Hematopoietic multipotent progenitor cell (in vitro differentiated cells): ENCODE measurements at places on chromosomes 1 and 21.

GRCh38 chr1:2874207-2874606 is 72.7 kb upstream of the TTC34 start:
- DNase-seq, result no peak

DNA sequence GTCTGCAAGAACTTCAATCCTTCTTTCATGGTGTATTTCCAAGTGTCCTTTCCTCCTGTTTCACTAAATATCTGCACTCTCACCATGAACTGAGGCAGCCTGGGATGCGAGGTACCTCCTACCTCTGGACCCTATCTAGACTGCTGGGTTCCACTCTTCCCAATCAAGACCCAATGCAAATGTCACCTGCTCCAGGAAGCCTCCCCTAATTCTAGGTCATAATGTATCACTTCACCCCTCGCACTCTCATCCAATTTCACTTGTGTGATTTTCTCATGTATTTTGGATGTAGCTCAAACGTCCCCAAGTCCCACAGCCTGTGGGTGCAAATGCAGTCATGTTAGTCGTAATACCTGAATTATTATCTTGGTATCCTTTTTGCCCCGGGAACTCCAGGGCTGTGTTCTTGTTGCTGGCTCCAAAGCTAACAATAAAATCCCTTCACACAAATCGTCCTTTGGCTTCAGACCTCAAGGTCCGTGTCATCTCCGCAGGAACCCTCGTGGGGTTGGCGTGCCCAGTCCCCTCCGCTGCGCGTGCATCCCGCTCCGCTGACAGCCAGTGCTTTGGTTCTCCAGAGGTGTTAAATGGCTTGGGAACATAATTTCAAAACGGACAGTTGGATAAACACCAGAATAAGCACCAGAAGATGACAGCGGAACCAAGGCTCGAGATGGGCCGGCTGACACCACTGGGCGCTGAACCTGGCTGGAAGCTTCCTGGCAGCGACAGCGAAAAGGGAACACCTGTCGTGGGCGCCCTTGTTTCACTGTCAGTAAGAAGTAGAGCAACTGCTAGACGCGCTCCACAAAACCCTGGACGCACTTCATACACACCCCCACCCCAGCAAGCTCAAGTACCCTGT is 1.0 kb upstream of the BACH1 start:
- DNase-seq, result no peak

DNA sequence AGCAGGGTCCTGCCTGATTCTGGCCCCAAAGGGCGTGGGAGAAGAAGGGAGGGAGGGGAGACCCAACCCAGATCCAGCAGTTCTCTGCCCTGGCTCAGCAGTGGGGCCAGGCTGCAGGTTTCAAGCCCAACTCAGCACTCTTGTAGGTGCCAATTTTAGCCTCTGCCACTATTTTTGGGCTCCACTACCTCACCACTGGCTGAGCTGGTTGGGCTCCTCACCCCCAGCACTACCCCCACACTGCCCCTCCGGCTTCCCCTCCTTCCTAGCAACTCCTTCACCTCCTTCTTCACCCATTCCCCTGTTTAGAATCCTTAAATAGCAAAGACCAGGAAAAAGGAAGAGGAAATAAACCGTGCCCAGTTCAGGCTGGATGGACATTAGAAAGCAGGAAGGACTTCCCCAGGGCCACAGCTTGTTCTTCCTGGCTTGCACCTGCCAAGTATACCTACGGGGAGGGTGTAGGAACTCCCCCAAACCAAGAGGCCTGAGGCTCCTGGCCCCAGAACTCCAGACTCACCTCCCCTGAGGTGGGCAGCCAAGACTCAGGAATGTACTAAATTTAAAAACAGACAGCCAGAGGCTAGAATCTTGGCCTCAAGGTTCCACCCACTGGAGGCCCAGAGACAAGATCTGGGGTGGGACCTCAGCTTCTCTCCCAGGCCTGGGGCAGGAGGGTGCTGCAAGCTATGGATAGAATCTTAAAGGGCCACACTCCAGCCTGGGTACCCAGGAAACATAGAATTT is 1.4 kb upstream of the ARHGEF2 start:
- DNase-seq, result no peak

GRCh38 chr1:47814612-47815395 is 182.4 kb downstream of the TRABD2B start:
- no peak for DNase-seq

GRCh38 chr1:93613898-93614297 is 67.7 kb downstream of the BCAR3 start:
- no peak for DNase-seq

GRCh38 chr1:55131801-55132200 is 83.4 kb downstream of the USP24 start:
- no peak for DNase-seq

GRCh38 chr1:18090636-18091035 is 17.0 kb upstream of the IGSF21 start:
- no peak for DNase-seq

- DNase-seq, result no peak
These were observed at the start of gene HCRTR1 for GRCh38 chr1:31617218-31617915. TSS of gene HCRTR1 (plus strand) at chr1:31617689. CDS start at chr1:31619193, 1,504 bp downstream.

GRCh38 chr1:29256979-29257804 is 20.9 kb downstream of the PTPRU start:
- no peak for DNase-seq

DNA sequence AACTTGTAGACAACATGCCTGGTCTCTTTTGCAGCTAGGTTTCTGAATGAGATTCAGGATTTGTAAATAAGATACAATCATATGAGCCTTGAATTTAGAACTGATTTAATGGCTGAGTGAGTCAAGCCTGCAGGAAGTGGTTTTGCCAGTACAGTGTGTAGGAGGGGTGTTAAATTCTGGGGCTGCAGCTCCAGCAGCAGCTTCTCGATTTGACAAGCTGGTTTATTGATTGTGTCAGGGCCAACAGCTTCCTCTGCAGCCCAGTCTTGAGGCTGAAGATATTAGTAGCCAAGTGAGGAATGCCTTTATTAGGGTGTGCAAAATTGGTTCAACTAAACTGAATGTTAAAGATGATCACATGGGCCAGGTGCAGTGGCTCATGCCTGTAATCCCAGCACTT is 11.5 kb upstream of the PLA2G5 start:
- DNase-seq, result peak; percentile 62
